K562 (cell line): ENCODE measurements at places on chromosomes 12 and 14. TPM values are rescaled to one million over a fixed set of nuclear protein-coding genes. Genes with fewer than 3 reads are reported as not detected.

- DNase-seq = no peak
Measured at GRCh38 chr14:51202914-51203665, 37.0 kb upstream of the TMX1 start.

SLC39A2 gene
- not detected in 2 replicates for total RNA-seq

DNA sequence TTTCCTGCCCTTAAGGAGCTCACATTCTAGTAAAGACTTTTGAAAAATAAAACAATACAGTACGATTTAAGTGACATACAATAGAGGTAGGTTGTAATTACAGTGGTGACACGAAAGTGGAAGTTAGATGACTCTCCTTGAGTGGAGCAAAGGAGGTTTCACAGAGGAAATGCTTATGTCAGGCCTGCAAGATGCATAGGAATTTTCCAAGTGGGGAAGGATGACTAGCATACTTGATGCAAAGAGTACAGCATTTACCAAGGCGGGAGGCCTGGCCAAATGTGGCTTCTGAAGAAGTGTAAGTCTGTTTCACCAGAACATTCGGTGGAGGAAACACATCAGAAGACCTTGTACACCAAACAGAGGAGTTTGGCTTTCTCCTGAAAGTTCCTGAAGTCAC, 55.2 kb downstream of the ERO1A start:
- no peak for DNase-seq

DNA sequence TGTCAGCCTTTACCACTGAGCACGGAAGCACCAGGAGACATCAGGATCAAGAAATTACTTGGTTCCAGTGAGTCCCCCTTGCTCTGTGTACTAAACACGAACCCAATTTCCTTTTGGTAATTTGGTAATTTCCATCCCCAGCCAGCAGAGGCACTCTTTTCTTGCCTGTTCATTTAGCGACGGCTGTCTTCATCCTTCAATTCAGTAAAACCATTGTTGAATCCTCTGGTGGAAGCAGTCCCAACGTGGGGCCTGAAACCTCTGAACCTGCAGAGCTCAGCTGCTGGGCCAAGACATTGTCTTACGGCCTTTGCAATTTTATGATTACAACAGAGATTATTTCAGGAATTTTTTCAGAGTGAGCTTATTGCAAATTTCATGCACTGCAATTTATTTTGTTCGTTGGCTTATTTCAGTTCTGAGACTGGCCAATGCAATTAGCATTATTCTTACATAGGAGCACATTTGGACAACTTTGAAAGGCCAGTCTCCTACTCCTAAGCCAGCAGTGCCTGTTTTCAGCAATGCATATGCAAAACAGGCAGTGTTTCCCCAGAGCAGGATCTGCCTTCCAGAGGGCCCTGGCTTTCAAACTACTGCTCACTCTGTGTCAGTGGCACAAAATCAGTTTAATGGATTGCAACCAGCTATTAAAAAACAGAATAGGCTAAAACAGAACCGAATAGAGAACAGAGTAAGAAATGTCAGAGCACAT, 372.9 kb upstream of the TMEM132C start:
- DNase-seq = peak; percentile 2

DNA sequence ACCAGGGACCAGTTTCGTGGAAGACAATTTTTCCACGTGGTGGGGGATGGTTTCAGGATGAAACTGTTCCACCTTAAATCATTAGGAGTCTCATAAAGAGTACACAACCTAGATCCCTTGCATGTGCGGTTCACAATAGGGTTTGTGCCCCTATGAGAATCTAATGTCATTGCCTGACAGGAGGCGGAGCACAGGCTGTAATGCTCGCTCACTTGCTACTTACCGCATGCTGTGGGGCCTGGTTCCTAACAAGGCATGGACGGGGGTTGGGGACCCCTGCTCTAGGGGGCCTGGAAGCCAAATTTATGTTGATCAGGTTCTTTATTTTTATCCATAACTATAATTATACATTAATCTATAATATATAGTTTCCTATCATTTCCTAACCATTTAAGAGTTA, 315.3 kb downstream of the MED13L start:
- DNase-seq = no peak

- peak; percentile 70 for DNase-seq
Measured at GRCh38 chr12:8038659-8039114, 6.2 kb downstream of the FOXJ2 start.

- DNase-seq = no peak
Measured at GRCh38 chr14:80644826-80645225, 296.7 kb downstream of the CEP128 start.

GRCh38 chr12:110286623-110287022, 5.6 kb downstream of the ATP2A2 start:
- DNase-seq = no peak

DNA sequence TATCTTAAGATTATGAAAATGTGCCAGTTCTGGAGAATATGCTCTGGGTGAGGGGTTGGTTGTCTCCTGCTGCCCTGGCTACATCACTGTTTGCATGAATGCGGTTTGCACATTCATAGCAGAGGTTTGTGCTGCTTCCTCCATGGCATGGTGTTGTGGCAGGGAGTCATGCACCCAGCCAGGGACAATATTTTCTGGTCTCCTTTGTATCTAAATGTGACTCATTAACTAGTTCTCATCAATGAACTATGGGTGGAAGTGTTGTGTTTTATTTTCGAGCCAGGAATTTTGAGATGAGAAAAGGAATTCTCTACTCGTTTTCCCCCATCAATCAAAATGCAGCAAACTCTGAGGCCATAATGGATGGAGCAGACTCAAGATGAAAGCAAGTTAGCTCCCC, 527.3 kb downstream of the SNAPC1 start:
- DNase-seq = no peak

- no peak for DNase-seq
Measured at GRCh38 chr12:2255311-2255710, 202.5 kb downstream of the CACNA1C start.

- DNase-seq = no peak
Measured at GRCh38 chr14:101350691-101351090, 210.6 kb upstream of the DIO3 start.

PDZRN4 gene
- total RNA-seq = not detected in 2 replicates

- no peak for DNase-seq
Measured at GRCh38 chr12:119803381-119803791, 73.7 kb downstream of the CIT start.

CRY1 gene
- 32.6 and 34.0 TPM in 2 replicates for total RNA-seq

DNA sequence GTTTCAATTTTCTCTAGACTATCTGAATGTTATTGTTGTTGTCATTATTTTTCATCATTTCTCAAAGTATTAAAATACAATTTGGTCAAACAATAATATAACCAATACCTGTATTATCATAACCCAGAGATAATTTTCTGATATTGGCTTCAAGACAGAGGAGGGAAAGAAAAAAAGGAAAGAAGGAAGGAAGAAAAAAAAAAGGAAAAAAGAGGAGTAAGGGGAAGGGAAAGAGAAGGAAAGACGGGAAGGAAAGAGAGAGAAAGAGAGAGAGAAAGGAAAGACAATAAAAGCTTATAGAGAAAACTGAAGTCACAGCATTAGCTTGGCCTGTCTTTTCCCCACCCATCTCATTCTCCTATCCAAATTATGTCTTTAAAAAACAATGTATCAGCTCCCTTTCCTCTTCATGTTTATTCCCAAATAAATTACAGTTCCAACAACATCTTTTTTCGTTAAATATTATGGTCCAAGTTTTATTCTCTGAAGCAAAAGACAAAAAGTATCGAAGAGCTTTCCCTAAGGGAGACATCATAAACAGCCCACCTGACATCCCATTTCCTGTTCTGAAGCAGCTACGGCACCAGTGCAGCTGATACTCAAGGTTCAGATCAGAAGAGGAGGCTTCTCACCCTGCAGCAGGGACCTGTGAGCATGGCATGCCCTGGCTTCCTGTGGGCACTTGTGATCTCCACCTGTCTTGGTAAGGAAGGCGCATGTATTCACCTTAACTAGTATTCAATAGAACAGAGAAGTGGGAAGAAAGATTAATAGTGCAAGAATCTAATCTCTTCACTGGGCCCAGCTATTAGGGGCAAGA, 308.3 kb downstream of the DAD1 start:
- DNase-seq = no peak

DNA sequence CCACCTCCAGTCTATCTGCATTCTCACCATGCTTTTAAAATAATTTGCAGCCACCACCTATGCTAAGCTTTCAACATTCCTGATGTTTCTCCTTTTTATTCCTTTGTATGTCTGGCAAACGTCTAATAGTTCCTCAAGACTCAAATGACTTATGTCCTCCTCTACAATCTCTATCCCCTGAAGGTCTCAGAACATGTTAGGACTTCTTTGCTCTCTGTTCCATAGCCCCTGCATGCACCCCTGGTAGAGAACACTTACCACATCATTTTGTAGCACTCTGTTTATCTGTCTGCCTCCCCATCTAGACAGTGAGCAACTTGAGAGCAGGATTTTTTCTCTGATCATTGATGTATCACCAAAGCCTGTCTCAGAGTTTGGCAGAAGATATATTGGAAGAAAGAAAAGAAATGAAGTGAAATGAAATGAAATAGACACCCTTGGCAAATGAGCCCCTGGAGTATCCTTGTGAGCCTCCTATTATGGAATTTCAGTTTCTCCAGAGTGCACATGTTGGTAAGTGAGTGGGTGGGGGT, 1231.2 kb upstream of the FLRT2 start:
- no peak for DNase-seq

- no peak for DNase-seq
Measured at GRCh38 chr14:58717813-58718212, 80.1 kb downstream of the DACT1 start.

DNA sequence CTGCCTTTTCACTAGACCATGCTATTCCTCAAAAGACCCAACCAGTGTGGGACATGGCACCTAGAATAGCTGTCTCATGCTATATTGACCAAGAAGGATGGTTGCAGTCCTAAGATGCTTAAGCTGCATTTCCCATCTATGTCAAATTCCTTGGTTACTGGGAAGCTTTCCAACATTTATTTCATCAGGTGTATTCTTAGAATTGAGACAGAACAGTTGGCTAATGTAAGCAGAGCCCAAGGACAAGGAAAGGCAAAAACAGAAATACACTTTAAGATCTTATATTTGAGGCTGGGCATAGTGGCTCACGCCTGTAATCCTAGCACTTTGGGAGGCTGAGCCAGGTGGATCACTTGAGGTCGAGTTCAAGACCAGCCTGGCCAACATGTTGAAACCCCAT, 24.7 kb downstream of the ARG2 start:
- no peak for DNase-seq

GRCh38 chr14:92850492-92850891, 56.4 kb downstream of the GOLGA5 start:
- DNase-seq = no peak

ARHGEF40 gene
- total RNA-seq = 4.6 and 6.3 TPM in 2 replicates

DNA sequence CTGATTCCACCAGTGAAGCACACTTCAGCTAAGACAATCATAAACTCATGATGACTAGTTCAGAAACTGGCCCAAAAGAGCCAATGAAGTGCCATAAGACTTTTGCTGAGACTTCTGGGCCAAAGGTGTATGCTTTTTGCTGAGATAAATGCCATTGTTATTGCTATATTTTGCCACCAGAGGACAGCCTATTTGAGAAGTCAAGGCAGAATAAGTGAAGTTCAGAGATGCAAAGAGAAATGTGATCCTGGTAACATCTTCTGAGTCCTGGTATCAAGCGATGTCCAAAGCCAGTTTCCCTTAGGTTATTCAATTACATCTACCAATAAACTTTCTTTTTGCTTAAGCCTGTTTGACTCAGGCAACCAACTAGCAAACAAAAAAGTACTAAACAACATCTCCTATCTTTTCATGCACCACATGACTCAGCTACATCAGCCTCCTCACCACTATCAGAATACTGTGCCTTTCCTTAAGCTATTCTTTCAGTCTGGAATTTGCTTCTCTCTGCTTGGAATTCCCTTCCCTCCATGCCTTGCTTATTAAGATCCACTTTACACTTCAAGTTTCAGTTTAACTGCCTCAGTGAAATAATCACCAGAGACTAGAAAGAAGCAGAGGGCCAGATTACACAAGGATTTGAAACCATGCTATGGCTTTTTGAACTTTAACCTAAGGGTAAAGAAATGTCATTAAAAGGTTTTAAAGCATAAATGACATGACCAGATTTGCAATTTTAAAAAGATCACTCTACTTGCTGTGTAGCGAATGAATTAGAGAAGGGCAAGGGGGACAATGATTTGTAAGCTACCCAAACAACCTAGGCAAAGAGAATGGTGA, 14.0 kb downstream of the CRY1 start:
- DNase-seq = peak; percentile 28

ST8SIA1 gene
- 3.4 and 4.3 TPM in 2 replicates for total RNA-seq

DNA sequence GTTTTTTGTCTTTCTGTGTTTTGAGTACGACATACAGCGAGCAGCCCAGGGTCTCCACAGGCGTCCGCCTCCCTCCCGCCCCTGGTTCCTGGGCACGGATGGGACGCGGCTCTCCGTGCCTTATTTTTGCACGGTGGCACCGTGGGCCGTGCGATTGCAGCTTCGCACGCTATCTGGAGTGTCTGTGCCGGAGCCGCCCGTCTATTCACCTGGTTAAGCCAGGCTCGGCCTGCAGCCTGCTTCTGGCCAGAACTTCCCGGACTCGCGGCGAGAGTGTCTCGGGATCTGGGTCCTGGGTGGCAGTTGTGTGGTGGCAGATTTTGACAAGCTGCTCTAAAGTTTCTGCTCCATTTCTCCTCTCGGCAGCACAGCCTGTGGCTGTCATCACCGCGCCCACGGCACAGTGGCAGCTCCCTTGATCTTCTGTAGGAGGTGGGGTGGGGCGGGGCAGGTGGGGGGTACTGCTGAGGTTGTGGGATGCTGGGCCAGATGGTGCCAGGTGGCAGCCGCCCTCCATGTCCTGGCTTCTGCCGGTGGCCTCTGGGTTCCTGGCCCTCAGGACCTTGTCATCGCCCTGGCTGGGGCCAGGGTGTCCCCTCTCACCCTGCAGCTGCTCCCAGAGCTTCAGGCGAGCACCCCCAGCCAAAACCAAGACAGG, 2.9 kb downstream of the MMP17 start:
- no peak for DNase-seq

RPL10L gene
- not detected in 2 replicates for total RNA-seq

DNA sequence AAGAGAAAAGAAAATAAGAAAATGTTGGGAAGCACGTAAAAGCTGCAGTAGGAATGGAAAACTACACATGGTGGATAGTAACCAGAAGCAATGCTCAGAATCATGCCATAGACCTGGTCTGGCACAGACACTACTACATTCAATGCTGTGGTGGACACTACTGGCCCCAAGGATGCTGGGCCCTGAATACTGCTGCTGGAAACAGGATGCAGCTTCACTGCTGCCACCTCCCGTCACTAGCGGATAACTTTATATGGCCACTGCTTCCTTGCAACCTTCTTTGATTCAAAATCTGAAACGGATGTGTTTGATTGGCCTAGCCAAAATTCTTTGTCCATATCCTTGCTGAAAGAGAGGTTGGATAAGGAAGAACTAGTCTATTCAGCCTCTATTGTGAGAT, 30.7 kb downstream of the ADCY6 start:
- no peak for DNase-seq

DNA sequence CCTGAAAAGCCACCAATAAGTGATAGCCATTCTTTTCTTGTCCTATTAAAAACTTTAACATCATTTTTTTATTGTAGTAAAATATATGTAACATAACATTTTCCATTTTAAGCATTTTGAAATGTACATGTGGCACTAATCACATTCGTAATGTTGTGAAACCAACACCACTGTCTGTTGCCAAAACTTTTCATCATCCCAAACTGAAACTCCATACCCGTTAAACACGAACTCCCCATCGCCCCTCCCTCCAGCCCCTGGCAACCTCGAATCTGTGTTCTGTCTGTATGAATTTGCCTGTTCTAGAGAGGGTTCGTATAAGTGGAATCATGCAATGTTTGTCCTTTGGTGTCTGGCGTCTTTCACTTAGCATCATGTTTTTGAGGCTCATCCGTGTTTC, 75.9 kb downstream of the CCDC92 start:
- DNase-seq = no peak

TMEM179 gene
- not detected in 2 replicates for total RNA-seq
